ENCODE measurements at places on chromosomes 12 and 14.

GRCh38 chr12:57025196-57025595 is 8.9 kb upstream of the TAC3 start:
- no peak for DNase-seq

GRCh38 chr14:63345826-63346225 is 27.1 kb upstream of the GPHB5 start:
- DNase-seq = peak; percentile 2

- no peak for DNase-seq
These were observed 636 bp downstream of the GOLGA3 start for GRCh38 chr12:132827763-132828703.

DNA sequence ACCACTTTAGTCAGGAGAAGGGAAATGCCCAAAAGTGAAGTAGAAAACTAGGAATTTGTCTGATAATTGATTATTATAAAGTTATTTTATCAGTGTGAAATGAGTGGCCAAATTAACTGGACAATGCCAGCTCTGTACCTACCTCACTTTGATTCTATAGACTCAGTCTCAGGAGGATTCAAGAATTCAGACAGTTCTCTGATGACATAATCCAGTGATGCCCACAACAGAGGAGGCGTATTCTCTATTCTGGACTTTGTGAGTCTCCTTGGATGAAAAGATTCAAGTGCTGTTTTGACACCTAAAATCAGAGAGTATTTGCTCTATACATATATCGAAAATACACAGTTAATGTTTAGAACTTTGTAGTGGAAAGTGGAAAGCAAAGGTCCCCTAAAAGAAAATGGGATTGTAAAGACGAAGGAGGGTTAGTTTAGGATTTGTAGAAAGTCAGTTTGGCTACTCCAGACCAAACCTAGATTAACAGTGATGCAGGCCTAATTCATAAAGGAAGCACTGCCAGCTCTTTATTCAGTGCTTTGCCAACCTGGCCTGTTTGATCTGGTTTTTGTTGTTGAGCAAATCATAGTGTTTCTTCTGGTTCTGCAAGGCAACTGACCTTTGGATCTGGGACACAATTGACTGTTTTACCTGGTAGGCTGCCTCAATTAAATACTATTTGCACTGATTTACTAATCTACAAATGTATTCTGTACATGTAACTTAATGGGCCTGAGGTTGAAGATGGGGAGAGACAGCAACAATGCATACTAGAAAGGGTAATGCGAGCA is 67.4 kb downstream of the DAD1 start:
- DNase-seq = no peak

DNA sequence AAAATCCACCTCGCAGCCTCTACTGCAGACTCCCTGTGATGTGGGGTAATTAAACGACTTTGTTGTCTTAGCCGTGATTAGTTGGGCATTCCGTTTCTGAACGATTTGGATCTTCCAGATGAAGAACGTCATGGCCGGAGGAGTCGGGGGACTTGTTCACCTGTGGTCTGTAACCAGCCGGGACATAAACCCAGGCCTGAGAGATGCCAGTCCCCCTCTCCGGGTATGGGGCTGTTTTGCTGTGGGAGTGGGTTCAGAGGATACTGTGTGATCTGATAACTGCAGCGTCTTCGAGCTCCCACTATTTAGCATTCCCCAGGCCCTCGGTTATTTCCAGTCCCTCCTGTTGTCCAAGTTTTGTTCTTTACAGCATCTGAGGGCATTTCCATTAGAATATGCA is 96.1 kb downstream of the PIWIL1 start:
- no peak for DNase-seq

- no peak for DNase-seq
These were observed 19.2 kb upstream of the PLEKHA5 start for GRCh38 chr12:19110221-19110940.

GRCh38 chr12:50825372-50825838 is 17.3 kb upstream of the TMPRSS12 start:
- DNase-seq = no peak

Measured in NCI-H1092 (cell line).